Hematopoietic multipotent progenitor cell (in vitro differentiated cells): ENCODE measurements at places on chromosomes 6 and 20. TPM values are rescaled to one million over a fixed set of nuclear protein-coding genes. Genes with fewer than 3 reads are reported as not detected.

DNA sequence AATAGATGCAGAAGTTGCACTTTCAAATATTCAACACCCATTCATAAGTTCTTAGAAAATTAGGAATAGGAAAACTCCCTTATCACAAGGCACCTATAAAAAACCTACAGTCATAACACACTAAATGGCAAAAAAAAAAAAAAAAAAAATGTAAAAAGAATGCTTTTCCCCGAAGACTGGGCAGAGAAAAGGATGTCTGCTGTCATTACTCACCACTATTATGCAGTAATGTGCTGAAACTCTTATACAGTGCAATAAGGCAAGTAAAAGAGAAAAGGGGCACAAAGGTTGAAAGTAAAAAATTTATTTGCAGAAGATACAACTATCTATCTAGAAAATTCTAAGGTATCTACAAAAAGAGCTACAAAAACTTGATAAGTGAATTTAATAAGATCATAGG is 607.8 kb upstream of the ARID1B start:
- DNase-seq = peak; percentile 43

DNA sequence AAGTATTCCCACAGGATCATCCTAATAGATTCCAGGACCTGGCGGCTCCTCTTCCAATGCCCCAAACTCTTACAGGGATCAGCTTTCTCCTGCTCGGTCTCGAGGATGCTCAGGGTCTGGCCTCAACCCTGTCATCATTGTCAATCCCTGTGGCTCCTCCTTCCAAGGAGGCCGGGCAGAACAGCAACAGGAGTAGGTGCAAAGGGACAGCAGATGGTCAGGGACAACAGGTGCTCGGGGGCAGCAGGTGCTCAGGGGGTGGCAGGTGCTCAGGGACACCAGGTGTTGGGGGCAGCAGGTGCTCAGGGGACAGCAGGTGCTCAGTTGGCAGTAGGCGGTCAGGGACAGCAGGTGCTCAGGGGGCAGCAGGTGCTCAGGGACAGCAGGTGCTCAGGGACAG is 84.8 kb downstream of the TTLL2 start:
- DNase-seq = no peak

DNA sequence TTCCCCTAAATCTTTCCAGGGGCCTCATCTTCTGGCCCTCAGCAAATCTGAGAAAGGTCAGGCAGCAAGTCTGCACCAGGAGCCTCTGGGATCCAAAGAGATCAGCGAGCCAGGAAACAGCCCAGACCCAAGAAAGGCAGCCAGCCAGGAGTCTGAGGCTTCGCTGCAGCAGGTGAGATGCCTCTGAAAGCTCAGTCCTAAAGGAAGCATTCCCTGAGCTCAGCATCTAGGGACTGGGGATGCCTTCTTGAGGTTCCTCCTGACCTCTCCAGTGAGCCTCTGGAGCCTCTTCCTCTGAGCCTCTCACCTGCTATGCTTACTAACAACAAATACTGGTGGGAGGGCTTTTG is 118.8 kb upstream of the MAFB start:
- no peak for DNase-seq

DNA sequence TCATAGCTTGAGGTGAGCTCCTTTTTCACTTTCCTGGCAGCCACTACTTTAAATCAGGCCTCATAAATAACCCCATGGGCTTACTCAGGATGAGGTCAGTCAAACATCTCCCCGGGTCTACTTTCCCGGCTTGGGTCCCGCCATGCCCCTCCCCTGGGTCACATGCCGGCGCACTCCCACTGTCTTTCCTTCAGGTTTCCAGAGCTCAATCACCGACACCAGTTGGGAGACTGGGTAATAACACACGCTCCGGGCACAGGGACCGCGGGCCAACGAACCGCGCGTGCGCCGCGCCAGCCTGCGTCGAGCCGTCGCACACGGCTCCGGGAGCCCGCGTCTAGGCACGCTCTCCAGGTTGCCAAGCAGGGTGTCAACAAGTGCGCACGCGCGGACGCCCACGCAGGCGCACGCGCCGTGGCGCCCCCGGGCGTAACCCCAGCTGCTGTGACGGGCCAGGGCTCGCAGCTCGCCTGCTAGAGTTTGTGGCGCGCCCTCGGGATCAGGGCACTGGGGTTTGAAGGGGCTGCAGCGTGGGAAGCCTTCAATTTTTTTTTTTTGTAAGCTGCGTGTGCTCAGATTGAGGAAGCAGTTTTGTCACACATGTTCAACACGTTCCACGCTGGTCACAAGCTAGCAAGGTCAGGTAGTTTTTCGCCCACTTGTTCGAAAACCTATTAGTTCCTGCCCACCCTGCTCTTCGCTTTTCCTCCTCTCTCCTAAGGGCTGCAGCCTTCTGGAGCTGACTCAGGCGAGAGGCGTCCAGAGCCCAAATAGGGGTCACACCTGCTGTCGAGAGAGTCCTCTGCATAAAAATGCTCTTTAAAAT is 31.8 kb downstream of the TFAP2B start:
- DNase-seq = peak; percentile 39

DNA sequence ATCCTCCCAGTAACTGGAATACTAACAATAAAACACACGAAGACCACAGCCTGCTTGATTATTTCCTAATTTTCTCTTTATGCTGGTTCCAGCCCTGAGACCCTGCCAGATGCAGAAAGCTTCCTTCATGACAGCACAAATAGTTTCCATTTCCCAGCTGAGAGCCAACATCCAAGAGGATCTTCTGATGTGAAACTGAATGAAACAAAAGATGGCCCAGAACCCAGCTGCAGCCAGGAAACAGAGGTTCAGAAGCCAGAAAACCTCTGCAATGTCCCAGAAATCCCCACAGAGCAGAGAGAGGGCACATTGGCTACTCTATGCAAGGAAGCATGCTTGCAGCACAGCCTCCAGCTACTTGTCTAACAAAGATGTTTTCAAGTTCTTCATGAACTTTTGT is 61.8 kb upstream of the PLEKHG1 start:
- DNase-seq = no peak

DNA sequence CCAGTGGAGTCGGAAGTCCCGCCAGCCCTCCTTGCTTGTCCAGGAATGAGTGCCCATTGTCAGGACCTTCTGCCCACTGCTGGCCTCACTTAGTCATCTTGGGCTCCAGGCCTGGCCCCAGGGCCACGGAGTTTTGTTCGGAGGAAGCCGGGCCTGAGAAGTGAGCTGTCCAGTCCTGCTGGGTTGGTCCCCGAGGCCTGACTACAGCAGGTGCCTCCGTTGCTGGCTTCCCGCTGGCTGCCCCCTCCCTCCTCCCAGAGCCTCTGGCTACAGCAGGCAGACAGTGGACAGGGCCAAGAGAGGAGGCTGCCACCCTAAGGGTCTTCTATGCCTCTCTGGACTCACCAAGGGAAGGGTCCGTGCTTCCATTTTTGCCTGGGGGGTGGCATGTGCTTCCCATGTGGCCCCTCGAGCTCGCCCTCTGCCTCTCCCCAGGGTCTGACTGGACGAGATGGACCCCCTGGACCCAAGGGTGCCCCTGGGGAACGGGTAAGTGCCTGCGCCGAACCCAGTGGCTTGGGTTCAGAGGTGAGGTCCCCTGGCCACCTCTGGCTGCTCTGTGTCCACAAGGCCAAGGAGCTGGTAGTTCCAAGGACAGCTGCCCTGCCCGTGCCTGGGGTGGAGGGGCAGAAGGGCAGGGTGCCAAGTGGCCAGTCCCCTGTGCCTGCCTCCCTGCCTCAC is 2.8 kb downstream of the COL9A3 start:
- no peak for DNase-seq

DNA sequence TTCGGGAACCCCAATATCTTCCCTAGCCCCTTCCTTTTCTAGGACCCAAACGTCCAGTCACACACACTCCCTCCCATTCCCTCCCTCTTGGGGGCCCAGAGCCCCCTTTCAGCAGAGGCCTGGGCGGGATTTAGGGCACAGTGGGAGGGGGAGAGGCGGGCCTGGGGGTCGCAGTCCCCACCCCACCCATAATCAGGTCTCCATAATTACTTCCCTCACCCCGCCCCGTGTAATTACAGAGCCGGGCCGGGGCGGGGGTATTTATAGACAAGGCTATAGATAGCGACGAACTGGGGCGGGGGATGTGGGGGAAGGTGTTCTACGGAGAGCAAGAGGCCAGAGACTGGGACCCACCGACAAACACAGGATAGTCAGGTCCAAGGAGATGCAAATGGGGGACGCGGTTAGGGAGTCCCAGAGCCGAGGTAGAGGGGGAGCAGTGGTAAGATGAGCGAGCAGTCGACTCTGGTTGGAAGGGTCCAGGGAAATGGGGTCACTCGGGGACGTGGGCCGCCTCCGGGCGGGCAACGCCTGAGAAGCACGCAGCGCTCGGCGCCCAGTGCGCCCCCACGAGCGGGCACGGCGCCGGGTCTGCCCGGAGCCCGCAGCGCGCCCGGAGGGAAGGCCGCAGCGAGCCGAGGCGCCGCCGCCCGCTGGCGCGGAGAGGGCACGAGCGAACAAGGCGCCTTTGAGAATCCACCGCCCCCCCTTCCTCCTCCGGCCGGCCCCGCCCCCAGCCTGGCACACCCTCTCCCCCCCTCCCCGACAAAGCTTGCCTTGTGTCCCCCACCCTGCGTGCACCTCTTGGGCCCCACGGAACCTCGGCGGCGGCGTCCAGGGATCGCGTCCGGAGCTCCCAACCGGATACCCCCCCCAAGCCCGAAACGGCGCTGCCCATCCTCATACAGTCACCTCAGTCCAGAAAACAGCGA is 670 bp upstream of the COL11A2 start:
- DNase-seq = no peak

DNA sequence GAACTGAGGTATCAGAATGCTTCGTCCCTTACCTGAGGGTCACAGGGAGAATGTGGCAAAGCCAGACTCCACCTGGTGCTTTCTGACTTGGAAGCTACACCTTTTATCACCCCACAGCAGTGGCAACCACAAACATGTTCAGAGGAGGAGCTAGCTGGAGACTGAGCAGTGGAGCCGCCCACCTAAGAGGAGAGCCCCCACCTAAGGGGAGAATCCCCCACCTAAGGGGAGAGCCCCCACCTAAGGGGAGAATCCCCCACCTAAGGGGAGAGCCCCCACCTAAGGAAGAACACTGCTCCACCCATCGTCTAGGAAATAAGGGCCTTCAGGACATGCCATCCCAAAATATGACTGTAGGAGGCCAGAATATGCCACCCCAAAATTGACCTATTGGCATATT is 4.0 kb downstream of the SLC52A3 start:
- DNase-seq = no peak

DNA sequence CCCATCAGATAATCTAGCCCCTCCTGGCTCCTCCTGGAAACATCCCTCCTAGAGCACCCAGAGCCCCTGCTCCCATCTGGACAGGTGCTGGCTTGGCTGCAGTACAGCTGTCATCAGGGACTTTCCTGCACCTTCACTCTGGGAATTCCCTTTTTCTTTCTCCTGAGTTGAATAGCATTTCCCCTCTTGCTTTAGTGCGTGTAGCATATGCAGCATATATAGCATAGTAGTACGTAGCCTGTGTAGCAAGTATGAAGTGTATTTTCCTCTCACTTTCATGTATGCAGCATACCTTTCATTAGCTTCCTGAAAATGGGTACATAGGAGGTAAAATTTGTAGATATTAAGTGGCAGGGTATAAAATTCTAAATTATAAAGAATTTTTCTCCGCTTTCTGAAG is 352.9 kb downstream of the ESR1 start:
- DNase-seq = no peak

DNA sequence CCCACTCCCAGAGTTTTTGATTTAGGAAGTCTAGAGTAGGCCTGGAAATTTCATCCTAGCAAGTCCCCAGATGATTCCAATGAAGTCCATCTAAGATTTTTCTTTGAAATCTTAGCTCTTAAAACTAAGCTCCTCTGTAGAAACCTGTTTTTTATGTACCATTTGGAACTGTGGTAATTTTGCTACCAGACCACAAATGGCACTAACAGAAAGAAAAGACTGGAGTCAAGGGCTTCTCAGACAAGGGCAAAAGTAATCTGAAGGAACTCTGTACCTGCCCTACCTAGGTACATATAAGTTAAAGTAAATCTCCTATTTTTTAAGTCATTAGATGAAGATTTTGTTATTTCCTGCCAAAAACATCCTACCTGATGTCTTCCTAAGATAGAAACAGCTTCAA is 155.0 kb upstream of the HTR1E start:
- no peak for DNase-seq

- no peak for DNase-seq
Observed at GRCh38 chr6:139777202-139777970, 402.9 kb upstream of the CITED2 start.

- no peak for DNase-seq
Observed at GRCh38 chr6:105611606-105612005, 208.7 kb upstream of the PREP start.

- DNase-seq = no peak
Observed at GRCh38 chr6:28115799-28116198, 8.6 kb upstream of the ZSCAN16 start.

- no peak for DNase-seq
Observed at GRCh38 chr6:38593409-38593808, 46.3 kb downstream of the BTBD9 start.

- DNase-seq = peak; percentile 2
Observed at GRCh38 chr6:154012852-154013251, 26.2 kb upstream of the OPRM1 start.

GRCh38 chr20:14446446-14446845 is 109.0 kb upstream of the FLRT3 start:
- DNase-seq = no peak

DNA sequence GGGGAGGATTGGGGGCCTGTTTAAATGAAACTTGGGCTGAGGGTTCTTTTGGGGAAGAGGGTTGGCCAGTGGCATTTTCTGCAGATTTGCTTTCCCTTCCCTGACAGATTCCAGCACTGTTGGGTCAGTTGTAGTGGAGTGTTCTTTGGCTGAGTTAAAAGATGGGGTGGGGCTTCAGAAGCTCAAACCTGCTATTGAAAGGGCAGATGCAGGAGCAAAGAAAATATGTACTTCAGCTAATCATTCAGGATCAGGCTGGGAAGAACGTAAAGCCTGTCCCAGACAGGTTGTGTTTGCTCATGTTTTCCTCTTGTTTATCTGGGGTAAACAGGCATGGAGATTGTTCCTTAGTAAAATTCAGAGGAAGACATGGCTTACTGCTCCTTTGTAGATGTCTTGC is 2.5 kb downstream of the SASH1 start:
- DNase-seq = no peak

DNA sequence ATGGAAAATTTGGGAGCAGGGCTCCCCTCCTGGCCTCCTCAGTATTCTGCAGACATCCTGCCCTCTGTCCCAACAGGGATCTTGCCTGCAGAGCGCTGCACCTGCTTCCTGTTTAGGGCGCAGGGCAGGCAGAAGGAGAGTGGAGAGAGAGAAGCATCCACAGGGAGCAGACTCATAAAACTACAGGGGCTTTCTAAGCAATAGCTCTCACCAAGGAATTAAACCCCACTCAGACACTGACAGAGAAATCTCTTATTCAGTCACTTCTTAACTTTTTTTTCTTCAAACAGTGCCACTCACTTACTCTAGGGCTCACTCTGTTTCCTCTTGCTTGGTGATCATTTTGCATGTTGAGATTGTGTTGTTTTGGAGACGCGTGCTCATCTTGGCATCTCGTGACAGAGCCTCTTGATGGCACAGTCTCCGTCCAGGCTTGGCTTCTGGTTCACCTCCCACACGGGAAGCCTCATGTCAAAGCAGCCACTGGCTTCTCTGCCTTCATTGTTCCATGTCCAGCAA is 153.1 kb upstream of the INSM1 start:
- DNase-seq = no peak

GHRH gene
- total RNA-seq = not detected

SLC17A1 gene
- total RNA-seq = not detected

PPP1R14C gene
- under 0.01 TPM for total RNA-seq

STX7 gene
- 17.8 TPM for total RNA-seq

IL20RA gene
- total RNA-seq = not detected

SIGLEC1 gene
- total RNA-seq = under 0.01 TPM
